ENCODE measurements at places on chromosomes 2 and 18. TPM values are rescaled to one million over a fixed set of nuclear protein-coding genes. Genes with fewer than 3 reads are reported as not detected.

MRPL33 gene
- total RNA-seq = 349 TPM

PXDN gene
- 19.9 TPM for total RNA-seq

TNFRSF11A gene
- total RNA-seq = 1.7 TPM

CNDP1 gene
- total RNA-seq = not detected

AGXT gene
- not detected for total RNA-seq

IFT172 gene
- total RNA-seq = 24.6 TPM

SYT4 gene
- total RNA-seq = 0.69 TPM

ELP2 gene
- 43.4 TPM for total RNA-seq

GATA6 gene
- 15.6 TPM for total RNA-seq

KLF7 gene
- total RNA-seq = 40.2 TPM

- DNase-seq = no peak
Measured at GRCh38 chr2:145154731-145155130, 634.8 kb upstream of the ZEB2 start.

DNA sequence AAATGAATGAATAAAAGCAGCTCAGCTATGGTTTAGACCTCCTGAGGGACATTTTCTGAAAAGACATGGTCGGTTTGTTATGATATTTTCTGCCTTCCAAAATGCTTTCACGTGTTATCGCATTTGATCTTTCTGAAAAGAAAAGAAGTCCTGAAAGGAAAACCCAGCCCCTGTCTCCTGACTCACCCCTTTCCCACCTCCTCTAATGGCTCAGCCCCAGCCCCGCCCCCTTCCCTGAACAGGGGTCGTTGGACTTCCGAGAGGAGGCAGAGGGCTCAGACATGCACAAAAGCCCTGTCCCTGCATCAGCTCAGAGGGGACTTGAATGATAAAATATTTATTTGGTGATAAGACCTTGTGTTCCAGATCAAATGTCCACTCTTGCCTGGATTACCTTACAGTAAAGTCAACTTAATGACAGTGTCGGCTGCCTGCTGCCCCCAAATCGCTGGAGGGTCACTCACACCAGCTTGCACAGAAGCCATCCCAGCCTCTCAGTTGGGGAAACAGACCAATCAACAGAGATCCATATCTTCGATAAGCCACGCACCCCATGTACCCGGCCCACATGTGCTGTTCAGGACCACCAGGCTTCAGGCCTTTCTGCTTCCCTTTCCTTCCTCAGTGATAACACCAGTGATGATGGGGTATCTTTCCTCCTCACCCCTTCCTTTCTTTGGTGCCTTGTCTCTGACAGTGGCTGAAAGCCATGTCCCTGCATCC, 69.6 kb downstream of the CLHC1 start:
- DNase-seq = peak; percentile 70

GRCh38 chr2:25794544-25795276, 83.6 kb downstream of the ASXL2 start:
- DNase-seq = no peak

- DNase-seq = no peak
Measured at GRCh38 chr2:165667375-165667774, 126.7 kb downstream of the GALNT3 start.

DNA sequence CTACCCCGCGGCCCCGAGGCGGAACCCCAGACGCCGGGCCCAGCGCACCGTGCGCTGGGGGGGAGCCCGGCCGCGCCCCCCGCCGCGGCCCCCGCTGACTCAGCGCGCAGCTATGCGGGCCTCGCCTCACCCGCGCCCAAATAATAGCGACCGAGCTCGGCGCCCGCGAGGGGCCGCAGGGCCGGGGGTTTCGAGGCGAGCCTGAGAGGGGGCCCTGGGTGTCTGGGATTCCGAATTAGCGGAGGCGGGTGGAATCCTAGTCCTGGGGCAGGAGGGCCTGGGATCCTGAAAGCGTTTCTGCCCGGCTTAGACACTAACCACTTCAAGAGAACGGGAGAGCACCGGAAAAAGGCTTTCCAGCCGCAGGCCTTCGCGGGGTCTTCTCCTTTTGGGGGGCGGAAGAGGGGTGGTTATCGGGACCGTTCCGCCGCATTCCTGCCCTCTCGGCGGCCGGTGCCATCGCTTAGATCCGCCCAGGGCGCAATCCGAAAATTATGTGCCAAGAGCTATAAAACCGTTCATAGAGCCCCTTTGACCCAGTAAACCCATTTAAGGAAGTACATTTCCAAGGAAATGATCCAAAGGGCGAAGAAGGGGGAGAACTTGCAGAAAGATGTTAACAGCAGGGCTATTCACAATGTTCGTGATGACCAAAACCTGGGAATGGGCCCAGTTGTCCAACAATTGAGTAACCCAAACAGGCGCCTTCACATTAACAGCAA, 681 bp upstream of the ROCK2 start:
- no peak for DNase-seq

GRCh38 chr2:194100201-194100600, 1556.8 kb upstream of the SLC39A10 start:
- DNase-seq = no peak

DNA sequence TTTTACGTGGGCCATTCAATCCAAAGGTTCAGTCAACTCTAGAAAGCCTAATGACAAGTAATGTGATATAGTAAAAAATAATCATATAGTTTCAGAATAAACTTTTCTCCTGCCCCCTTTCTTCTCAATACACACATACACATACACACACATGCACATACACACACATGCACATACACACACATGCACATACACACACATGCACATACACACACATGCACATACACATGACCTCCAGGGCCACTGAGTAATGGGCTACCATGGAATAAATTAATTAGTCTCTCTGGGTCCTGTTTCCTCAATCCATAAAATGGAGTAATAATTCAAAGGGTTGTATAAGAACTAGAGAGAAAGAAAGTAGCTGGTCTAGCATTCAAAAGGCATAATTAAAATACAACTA, 5.4 kb upstream of the TRIB2 start:
- DNase-seq = no peak

DNA sequence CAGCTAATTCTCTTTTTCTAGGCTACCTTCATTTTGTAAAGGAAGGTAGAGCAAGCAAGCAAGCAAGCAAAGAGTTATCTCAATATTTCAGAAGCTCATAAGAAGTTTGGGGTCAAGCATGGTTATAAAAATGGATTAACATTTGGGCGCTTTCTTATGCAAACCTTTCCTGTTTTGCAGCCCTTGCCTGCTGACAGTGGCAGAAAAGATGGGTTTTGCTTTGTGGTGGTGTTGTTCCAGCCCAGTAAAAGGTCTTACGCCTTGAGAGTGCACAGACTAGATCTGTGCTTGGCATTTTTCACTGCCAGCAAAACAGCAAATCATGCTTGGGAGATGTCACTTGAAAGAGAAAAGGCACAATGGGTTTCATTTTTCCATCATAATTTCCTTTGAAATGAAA, 1320.6 kb upstream of the CELF4 start:
- no peak for DNase-seq

- no peak for DNase-seq
Measured at GRCh38 chr2:74585406-74586185, 31.1 kb downstream of the DOK1 start.

DNA sequence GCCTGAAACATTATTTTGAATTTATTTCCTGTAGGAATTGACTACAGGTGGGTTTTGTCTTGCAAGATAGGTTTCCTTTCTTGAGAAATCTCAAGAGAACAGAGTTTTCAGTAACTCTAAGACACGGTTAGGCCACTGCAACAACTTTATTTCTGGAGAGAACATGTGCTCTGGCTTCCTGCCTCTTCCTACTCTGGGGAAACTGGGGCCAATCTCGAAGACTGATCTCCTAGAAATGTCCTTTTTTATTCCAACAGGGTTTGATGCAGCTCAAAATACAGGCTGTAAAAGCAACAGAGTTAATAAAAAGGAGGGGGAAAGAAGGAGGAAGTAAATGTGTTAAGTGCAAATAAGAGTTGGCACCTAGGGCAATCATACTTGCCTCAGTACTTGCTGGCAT, 4.0 kb upstream of the SLC20A1 start:
- no peak for DNase-seq

- DNase-seq = no peak
Measured at GRCh38 chr2:163732727-163733126, 3.1 kb downstream of the FIGN start.

DNA sequence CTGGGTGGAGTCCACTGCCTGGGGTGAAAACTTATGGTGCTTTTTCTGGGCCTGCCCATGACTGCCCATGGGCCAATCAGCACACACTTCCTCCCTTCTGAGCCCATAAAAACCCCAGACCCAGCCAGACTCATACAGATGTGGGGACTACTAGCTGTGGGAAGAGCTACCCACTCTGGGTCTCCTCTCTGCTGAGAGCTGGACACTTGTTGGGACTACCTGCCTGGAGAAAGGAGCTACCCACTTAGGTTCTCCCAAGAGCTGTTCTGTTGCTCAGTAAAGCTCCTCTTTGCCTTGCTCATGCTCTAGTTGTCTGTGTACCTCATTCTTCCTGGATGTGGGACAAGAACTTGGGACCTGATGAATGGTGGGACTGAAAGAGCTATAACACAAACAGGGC, 119.6 kb upstream of the SLC38A11 start:
- DNase-seq = no peak

DNA sequence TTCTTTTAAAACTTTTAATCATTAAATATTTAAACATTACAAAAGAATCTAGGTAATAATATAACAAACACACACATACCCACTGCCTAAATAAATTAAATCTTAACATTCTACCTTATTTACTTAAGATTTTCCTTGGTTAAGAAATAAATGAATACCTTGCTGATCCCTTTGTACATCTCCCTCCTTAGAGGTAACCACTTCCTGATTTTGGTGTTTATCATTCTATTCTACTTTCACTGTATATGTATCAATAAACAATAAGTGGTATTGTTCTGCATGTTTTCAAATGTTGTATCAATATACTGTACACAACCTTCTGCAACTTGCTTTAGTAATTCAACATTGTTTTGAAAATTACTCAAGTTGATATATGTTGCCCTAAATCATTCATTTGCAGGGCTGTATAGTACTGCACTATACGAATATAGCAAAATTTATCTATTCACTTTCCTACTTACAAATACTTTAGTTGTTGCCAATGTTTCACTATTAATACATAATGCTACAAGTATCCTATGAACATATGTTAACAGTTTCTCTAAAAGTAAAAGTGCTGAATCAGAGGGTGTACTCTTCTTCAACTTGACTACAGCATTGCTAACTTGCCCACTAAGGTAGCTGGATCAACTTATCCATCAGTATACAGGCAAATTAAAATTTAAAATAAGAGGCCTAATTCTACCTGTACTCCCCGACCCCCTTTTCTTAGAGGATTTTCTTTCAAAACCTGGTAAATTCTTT, 65.8 kb downstream of the MEMO1 start:
- no peak for DNase-seq

- DNase-seq = no peak
Measured at GRCh38 chr18:8011906-8012305, 444.8 kb downstream of the PTPRM start.

DNA sequence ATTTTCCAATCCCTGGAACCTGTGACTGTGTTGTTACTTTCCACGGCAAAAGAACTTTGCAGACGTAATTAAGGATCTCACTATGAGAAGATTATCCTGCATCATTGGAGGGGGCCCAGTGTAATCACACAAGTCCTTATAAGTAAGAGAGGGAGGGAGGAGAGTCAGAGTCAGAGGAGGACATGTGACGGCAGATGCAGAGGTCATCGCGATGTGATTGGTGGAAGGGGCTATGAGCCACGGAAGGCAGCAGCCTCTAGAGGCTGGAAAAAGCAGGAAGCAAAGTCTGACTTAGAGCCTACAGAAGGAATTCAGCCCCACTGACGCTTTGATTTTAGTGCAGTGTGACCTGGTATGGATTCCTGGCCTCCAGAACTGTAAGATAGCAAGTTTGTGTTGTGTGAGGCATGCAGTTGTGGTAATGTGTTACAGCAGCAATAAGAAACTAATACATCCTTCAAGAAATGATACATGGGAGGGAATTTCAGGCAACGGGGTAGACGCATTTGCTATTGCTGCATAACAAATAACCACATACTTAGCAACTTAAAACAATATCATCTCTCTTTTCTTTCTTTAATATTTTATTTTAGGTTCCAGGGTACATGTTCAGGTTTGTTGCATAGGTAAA, 112.7 kb upstream of the SERPINE2 start:
- no peak for DNase-seq

DNA sequence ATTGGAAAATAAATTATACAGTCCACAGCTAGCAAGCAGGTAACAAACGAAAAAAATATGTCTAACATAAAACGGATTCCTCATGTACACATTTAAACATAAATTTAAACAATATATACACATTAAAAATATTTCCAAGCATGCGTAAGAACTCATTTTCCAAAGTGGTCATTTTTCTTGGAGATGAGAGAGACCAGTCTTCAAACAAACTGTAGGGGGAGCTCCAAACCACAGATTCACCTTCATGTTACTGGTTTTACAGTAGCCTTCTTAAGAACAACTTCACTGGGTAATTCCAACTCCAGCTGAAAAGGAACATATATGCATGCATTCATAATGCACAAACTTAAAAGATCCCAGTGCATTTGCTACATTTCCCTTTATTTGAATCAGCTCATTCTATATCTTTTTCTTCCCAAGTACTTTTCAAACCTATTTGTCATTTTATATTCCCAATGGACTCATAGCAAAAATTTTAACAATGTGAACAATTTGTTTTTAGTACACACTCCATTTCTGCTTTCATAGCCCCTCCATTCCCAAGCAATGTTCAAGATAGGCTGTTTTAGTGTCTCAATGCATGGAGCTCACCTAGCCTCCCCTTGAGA, 4.7 kb upstream of the STAMBP start:
- no peak for DNase-seq

DNA sequence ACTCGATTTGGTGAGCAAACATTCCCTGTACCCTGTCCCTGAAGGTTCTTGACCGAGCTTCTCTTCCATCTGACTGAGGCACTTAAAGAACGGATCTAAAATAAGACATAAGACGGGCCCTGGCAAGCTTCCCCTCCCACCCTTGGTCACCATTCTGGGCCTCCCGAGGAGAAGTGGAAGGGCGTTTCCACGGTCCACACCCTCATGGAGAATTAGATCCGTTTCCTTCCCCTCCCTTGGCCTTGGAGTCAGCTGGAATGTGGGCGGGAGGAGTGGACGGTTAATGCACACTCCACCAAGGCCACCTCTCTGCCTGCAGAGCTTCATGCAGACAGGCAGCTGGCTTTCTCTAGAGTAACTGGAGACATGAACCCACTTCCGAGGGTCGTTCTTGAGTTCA, 257.3 kb upstream of the APCDD1 start:
- DNase-seq = no peak

DNA sequence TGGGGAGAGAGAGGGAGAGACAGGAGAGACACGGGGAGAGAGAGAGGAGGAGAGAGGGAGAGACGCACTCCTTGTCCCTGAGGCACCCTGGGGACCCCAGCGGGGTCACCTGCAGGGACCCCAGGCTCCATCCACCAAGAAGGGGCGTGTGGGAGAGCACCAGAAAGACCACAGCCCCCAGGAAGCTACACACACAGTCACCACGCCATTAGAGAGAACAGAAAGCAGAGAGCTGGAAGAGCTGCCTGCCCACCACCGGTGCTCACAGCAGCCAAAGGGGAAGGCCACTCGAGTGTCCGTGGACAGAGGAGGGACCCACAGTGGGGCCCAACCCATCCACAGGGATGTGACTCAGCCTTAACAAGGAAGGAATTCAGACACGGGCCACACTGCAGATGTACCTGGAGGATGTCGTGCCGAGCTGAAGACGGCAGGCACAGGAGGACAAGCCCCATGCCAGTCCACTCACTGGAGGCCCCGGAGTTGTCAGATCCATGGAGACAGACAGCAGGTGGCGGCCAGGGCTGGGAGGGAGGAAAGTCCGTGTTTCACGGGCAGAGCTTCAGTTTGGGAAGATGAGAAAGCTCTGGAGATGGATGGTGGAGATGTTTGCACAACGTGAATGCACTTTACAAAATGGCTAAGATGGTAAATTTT, 11.5 kb upstream of the NFATC1 start:
- DNase-seq = no peak

Measured in esophagus muscularis mucosa (tissue), 4 donors.